Activated naive CD4-positive, alpha-beta T cell treated with Interleukin-2 at 50 U/mL for 16 hours (primary cell): ENCODE measurements at places on chromosomes 7 and 10.

GRCh38 chr10:1115607-1115955 is 59.4 kb downstream of the WDR37 start:
- no peak for DNase-seq

- DNase-seq, result no peak
Observed at GRCh38 chr10:113018034-113018433, 68.0 kb downstream of the TCF7L2 start.

- DNase-seq, result peak; percentile 43
Observed at GRCh38 chr7:105581066-105581811, at the start of gene EFCAB10. EFCAB10 (minus strand) TSS chr7:105581493; CDS start chr7:105581463, 30 bp downstream.

DNA sequence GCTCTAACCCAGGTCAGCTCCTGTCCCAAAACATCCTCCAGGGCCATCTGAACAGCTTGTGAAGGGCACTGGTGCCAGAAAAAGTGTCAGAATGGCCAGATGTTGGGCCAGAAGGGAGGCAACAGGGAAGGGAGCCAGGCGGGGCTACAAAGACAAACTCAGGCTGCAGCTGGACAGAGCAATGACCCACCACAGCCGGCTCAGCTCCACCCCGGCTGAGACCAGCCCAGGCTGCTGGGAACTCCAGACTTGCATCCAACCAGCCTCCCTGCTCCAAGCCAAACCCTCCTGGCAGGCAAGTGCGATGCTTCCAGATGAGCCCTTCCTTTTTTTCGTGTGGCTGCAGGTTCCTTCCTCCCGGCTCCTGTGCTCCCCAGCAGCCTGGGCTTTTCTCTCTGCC is 466.9 kb downstream of the PTPRN2 start:
- DNase-seq, result no peak

DNA sequence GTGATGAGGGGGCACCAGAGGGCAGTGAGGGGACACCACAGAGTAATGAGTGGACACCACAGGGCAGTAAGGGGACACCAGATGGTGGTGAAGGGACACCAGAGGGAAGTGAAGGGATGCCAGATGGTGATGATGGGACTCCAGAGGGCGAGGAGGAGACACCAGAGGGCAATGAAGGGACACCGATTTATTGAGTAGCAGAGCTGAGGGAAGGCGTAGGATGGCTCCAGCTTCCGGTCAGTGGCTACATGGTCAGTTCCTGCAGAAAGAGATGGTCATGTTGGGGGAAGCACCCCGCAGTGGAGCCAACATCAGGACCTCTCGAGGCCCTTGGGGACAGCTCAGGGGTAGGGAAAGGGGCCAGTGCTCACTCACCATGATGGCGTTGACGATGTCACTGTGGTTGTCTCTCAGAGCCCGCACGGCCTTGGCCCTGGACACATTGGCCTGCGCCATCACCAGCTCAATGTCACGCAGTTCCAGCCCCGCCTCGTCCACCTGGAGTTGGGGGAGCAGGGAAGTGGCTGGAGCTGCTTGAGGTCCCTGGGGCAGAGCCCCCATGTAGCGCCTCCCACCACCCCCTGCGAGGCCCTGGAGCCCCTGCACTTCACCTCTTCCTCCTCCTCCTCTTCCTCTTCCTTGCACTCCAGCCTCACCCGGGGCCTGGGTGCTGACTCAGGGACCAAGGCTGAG is 8.4 kb downstream of the NACAD start:
- DNase-seq, result no peak

GRCh38 chr7:28433699-28434219 is 21.4 kb downstream of the CREB5 start:
- DNase-seq, result no peak

DNA sequence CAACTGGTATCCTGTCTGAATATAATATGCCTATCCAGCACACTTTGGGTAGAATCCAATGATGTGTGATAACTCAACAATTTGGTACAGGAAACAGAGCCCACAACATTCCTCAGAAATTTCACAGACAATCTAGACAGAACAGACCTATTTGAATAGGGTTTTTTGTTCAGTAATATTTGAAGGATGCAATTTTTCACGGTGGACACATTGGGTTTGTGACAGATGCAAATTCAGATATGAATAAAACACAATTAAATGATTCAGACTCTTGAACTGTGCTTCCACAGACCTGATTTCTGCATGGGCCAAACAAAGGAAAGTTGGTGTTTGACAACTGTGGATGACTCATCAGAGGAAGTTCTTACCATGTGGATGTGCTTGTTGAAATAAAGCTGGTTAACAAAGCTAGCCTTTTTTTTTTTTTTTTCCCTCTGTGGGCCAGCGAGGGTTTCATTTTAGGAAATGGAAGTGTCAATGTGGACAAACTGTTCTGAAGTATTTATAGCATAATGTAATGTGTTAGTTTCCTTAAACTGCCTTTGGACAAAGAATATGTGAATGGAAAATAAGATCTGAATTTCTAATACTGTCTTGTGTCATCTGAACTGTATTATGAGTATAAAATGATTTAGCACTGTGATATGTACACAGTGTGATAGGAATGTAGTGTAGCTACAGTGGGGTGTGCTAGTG is 43.2 kb upstream of the FAM133B start:
- peak; percentile 31 for DNase-seq

DNA sequence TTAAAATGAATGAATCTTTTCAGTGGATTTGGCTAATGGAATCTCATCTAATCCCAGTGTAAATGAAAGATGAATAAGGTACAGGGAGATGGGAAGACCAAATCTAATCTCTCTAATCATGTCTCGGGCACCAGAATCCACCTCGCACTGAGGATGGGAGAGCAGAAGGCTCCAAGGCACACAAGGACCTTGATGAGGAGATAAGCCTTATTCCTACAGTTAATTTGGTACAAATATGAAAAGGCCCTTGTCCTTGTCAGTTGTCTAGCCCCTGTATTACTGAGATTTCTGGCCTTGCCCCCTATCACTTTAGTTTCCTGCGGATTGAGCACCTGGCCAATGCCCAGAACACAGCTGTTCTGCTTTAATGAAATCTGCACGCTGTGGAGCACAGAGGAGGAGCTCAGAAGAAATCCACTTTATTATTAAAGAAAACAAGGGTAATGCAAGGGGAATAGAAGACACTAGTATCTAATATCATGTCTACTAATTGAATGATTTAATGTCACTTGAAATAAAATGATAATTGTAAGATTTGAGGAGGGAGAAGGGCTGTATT is 321.4 kb upstream of the HGF start:
- no peak for DNase-seq
